Non-pigmented ciliary epithelial cell (primary cell): ENCODE measurements at places on chromosomes 1 and 21.

- DNase-seq: peak; percentile 65
These were observed 5.1 kb downstream of the COL24A1 start for GRCh38 chr1:86151427-86151826.

DNA sequence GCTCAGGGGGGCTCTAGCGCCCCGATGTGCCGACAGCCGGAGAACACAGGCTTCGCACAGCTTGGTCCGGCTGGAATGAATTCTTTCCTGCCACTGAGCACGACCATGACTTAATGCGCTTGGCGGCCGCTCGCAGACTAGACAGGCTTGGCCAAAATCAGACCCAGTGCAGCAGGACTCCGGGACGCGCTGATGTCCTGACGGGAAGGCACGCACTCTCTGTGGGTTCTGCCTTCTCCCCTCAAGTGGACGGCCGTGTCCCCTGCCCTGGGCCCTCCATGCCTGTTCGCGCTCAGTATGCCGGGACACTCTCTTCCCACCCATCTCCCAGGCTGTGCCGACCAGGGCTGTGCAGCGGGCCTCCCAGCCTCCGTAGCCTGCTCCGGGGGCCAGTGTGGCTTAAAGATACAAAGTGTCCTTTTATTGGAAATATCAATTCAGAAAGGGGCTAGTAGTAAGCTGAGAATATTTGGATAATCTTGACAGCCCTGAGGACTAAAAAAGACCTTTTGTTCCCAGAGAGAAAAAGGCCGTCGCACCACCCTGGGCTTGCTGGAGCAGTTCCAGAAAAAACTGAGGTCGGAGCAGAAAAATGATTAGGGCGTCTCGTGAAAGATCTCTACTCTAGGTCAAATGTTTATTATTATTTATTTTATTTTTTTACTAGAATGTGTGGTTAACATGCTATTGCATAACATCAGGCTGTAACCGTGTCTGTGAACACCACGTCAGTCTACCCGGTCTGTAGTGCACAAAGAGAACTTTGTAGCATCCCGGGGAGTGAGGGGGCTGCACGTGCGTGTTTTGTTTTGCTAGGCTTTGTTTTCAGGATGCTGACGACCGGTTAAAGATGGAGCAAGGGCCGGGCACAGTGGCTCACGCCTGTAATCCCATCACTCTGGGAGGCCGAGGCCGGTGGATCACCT is 88.1 kb upstream of the ARHGEF16 start:
- no peak for DNase-seq

- no peak for DNase-seq
These were observed 155.1 kb upstream of the NRIP1 start for GRCh38 chr21:15219894-15220293.

DNA sequence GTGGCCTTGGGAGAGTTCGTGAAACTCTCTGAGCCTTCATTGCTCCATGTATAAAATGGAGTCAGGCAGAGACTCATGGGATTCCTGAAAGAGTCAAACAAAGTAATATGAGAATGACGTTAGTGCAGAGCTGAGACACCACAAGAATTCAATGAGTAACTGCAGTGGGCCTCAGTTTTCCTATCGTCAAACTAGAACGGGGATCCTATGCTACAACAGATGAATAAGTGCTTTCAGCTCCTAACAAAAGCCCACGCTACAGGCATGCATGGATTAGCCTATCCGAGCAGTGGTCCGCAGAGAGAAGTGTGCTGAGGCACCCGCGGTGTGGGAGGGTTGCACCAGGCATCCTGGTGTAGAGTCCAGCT is 124.7 kb downstream of the SYF2 start:
- DNase-seq: peak; percentile 48

DNA sequence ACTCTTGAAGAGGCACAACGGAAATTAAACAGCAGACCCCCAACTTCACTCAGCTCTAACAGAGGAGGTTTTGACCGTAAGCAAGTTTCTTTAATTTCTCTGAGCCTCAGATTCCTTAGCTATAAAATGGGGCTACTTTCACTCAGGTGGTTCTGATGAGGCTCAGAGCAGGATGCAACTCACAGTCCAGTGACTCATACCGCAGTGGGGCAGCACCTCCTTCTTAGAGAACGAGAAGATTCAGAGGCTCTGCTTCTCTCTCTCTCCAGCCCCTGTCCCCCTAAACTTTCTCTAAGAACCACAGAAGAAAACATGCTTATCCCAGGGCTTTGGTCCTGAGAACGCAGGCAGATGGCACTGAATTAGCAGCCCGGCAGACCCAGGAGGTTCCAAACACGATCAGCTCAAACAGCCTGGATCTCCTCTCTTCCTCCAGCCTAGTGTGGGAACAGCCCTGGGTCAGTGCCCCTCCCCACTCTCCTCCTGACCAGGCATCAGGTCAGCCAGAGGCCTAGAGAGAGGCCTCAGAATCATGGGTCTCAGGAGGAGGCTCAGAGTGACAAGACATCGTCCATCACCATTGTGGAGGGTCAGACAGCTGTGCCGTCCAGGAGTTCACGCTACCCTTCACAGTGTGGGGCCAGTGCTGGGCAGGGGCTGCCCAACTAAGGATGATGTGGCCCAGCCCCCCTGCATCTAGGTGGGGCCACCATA is 433.0 kb downstream of the PTPRU start:
- no peak for DNase-seq

DNA sequence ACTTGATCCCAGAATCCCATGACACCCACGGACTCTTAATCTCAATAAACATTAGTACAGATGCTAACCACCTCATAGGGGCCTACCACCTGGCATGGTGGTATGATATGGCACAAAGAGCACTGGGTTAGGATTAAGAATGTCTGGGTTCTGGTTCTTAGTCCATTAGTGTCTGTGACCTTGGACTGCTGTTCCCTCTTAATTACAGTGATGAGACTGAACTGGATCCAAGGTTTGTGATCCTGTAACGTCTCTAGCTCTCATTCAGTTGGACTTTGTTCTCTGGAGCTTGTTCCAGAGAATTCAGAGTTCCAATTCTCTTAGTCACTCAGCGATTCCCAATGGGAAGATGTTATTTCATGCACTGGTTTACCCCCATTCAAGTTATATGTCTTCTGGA is 23.6 kb upstream of the PIGC start:
- DNase-seq: no peak

DNA sequence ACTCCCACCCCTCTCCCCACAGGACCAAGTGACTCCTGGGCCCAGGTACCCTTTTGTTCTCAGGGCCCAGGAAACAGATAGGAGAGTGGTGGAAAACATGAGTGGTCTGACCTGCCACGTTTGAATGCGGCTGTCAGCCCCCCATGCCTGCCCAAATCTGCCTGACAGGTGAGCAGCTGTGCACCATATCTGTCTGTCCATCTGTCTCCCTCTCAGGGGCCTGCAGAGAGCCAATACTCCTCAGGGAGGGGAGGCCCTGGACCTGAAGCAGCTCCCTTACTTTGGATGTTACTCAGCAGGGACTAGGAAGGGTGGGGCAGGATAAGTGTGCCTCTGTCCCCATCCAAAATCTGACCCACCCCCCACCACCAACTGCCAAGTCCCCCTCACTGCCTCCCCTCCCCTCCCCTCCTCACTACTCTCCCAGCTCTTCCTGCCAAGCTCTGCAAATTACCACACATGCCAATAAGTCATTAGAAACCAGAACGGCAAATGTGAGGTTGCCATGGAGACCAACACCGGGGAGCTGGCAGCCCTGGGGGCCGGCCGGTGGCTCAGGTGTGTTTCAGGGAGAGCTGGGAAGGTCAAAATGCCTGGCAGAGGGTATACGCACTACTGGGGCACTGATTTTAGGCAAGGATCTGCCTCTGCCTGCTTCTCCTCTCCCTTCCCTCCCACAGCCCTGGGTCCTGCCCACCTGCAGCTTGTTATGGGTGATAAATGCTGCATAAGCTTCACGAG is 11.5 kb downstream of the LRRN2 start:
- DNase-seq: no peak

- DNase-seq: no peak
These were observed 187.8 kb downstream of the ZSCAN20 start for GRCh38 chr1:33660244-33660643.

GRCh38 chr1:57473448-57473847 is 49.6 kb upstream of the DAB1 start:
- no peak for DNase-seq

GRCh38 chr1:78237364-78237916 is 191.7 kb downstream of the GIPC2 start:
- DNase-seq: no peak

- DNase-seq: no peak
These were observed 115.0 kb upstream of the SMYD2 start for GRCh38 chr1:214165850-214166374.

GRCh38 chr1:28058168-28058567 is 30.2 kb downstream of the EYA3 start:
- no peak for DNase-seq

DNA sequence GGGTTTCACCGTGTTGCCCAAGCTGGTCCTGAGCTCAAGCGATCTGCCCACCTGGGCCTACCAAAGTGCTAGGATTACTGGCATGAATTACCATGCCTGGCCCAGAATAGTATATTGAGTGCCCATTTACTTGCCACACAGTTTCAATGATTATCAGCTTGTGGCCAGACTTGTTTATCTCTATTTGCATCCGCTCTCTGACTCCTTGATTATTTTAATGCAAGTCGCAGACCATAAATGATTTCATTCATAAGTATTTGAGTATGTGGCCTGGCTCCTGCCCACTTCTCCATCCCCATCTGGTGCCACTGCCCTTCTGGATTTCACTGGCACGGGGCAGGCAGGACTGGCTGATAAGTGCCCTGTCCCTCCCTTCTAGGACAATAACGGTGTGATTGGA is 18.2 kb upstream of the TRNAU1AP start:
- no peak for DNase-seq

- DNase-seq: no peak
These were observed 92.2 kb upstream of the ZBTB40 start for GRCh38 chr1:22359427-22359826.

DNA sequence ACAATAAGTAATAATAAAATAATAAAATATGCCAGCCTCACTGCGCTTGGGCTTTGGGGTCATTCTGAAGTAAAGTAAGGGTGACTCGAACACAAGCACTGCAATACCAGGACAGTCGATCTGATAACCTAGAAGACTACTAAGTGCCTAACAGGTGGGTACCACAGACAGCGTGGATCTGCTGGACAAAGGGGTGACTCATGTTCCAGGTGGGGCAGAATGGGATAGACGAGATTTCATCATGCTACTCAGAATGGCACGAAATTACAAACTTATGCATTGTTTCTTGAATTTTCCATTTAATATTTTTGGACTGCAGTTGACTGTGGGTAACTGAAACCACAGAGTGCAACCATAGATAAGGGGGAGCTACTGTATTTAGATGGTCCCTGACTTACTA is 221.1 kb upstream of the GREM2 start:
- DNase-seq: no peak

DNA sequence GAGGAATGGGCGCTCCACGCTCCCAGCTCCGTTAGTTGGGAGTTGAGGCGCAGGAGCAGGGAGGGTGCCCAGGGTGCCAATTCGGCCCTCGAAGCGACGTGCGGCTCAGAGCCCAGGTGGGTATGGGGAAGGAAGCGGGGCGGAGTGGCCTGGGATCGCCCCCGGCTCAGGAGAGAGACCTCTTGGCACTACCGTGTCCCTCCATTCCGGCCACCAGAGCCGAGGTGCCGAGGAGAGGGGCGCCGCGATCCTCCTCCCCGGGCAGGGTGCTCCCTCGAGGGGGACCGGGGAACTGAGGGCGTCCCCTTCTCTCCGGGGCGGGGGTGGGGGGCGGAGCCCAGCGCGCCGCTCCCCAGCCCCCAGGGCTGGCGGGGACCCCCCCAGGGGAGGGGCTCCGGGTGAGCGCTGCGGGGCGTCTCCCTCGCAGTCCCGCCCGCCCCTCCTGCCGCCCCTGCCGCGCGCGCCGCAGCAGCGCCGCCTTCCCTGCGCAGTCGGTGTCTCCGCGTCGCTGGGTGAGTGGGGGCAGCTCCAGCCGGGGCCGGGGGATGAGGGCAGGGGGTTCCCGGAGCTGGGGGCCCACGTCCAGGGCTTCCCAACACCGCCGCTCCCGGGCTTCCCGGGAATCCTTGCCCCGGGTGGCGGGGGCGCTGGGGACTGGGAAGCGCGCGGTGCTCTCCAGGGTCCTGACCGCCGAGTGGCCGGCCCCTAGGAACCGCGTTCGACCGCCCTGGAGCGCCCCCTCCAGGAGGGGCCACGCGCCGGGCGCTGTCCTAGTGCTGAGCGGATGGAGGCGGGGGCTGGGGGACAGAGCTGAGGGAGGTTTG is at the start of gene HPCA:
HPCA (plus strand) TSS at position 488 of the 824 bp plus-strand sequence. CDS start 2,408 bp downstream, outside the sequence.
- DNase-seq: no peak

- no peak for DNase-seq
These were observed 148.5 kb downstream of the DHRS3 start for GRCh38 chr1:12469493-12469892.

- DNase-seq: no peak
These were observed 36.1 kb downstream of the PLXNA2 start for GRCh38 chr1:208208132-208208487.
